Ammon's horn (tissue), 1 donor: ENCODE measurements at places on chromosomes 5 and 9.
A peak's percentile ranks its signal among the peaks of the same experiment; 100 is the strongest.

DNA sequence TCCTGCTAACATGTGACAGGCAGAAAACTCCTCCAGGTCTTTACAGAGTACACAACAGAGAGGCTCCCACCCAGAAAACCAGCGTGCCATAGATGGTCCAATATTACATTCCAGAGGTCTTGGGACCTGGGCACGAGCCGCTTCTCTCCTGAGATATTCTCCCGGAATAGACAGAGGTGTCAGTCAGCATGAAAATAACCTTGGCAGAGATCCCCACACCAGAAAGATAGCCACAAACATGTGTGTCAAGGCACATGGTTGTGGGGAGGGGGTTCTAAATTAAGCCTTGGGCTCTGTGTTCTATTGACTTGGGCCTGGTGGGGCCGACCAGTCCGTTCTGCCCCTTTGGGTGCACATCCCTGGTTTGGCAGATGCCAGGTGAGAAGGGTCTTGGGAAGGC, 78.4 kb downstream of the BOD1 start:
- no peak for DNase-seq

DNA sequence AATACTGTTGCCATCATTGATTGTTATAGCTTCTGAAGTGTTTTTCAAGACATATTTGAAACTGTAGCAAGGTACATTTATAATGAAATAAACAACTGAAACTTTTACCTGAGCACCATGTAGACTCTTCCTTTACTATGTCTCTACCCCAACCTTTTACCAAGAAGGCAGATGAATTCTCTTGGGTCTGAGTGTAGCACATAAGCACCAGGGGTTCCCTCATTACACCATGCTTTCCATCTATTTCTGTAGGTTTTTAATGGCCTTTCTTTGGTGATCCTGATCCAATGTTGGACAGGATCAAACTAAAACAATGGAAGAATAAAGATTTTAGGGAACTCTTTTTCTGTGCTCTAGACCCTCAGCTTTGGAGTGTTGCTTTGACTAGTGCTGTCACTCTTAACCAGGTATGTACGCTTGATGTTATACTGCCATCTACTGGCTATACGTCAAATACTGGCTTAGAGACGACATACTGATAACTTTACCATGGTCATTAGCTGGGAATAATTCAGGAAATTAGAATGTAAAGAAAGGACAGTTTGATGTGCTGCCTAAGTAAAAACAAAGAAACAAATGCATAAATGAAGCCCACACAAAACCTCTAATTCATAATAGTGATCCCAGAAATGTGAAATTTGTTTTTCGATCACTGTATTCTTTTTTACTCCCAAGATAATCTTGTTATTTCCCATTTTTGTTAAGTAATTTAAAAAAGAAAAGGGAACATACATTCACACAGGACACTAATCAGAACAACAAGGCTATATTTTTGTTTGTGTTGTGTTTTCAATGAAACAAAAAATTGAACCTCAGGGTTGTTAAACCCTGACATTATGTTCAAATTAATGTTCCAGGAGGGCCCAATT, 30.7 kb downstream of the IFNW1 start:
- peak; percentile 87 for DNase-seq

DNA sequence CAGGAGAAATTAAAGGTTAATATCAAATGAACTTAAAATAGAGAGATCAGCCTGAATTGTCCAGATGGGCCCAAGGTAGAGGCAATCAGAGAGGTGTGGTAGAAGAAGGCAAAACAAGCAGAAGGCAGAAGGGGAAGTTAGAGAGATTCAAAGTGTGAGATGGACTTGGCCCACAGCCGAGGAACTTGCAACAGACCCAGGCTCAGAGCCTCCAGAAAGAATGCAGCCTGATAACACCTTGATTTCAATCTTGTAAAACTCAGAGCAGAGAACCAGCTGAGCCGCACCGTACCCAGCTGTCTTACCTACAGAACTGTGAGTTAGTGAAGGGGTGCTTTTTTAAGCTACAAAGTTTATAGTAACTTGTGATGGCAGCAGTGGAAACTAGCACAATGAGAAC, 190.9 kb downstream of the RFK start:
- no peak for DNase-seq

GRCh38 chr9:130237076-130237475, 28.5 kb upstream of the HMCN2 start:
- DNase-seq = no peak

DNA sequence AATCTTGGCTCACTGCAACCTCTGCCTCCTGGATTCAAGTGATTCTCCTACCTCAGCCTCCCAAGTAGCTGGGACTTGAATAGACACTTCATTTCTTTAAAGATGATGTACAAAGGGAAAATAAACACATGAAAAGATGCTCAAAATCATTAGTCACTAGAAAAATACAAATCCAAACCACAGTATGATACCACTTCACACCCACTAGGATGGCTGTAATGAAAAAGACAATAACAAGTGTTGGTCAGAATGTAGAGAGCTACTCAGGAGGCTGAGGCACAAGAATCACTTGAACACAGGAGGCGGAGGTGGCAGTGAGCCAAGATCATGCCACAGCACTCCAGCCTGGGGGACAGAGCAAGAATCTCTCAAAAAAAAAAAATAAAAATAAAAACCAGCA, 13.0 kb downstream of the F2RL2 start:
- no peak for DNase-seq

GRCh38 chr9:105608721-105609598, 51.0 kb downstream of the FKTN start:
- DNase-seq = peak; percentile 59

DNA sequence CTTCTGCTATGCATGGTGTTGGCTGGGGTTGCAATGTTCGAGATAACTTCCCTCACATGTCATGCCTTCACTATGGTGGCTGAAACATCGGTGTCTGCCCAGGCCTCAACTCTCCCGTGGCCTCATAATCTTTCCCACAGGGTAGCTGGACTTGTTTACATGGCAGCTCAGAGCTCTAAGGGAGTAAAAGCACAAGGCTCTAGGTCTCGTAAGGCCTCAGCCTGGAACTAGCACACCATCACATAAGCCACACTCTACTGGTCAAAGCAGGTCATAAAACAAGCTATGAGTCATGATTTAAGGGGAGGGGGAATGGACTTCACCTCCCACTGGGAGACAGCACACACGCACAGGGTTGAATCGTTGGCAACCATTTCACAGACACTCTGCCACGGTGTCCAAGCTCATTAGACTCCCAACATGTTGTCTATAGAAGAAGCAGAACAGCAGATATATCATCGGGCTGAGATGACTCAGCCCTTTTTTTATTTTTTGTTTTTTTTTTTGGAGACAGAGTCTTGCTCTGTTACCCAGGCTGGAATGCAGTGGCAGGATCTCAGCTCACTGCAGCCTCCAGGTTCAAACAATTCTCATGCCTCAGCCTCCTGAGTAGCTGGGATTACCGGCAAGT, 66.8 kb upstream of the IL17B start:
- no peak for DNase-seq

DNA sequence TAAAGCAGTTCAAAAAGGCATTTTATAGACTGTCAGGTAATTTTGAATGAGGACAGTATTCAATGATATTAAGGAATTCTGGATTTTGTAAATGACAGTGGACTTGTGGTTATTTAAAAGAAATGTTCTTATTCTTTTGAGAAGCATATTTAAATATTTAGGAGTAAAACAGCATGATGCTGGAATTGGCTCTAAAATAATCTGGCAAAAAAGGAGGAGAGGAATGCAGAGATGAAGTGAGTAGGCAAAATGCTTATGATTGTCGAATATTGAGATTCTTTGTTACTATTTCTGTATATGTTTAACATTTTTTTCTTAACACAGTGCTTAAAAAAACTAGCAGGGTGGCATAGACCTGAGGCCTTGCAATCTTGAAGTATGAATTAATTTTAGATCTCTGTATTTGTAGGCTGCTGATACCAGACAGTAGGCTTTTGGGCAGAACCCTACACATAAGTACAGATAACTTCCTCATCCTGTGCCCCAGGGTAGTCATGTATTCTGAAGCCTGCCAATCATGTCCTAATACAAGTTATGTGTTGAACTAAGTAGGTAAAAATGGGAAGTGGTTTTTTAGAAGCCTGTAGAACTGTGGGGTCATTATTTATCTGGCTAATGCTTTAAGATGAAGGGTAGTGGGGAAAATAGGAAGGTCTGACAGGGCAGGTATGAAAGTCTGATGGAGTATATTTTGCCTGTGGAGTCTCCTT, 9.4 kb downstream of the CD180 start:
- DNase-seq = no peak

GRCh38 chr9:126516936-126517832, 96.5 kb upstream of the LMX1B start:
- DNase-seq = no peak

GRCh38 chr9:16039218-16039987, 486.6 kb downstream of the CCDC171 start:
- DNase-seq = no peak

DNA sequence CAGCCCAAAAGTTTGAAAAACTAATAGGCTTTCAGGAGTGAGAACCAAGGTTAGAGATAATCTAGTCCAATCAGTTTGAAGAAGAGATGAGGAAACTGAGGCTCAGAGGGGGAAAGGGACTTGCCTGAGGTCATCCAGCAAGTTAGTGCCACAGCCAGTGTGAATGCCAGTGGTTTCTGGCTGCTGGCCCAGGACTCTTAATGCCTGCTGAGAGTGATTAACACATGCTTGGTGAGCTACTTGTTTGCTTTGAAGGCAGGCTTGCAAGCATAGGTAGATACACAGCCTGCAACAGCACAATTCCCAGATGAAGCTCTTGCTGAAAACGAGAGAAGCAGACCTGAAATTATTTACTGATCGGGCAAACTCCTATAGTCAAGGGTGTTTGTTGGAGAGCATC, 591.6 kb upstream of the SGCD start:
- DNase-seq = no peak
